HS-5 (cell line): ENCODE measurements at places on chromosomes 1 and 21.

- no peak for DNase-seq
Measured at GRCh38 chr1:161805399-161806197, 39.5 kb downstream of the ATF6 start.

DNA sequence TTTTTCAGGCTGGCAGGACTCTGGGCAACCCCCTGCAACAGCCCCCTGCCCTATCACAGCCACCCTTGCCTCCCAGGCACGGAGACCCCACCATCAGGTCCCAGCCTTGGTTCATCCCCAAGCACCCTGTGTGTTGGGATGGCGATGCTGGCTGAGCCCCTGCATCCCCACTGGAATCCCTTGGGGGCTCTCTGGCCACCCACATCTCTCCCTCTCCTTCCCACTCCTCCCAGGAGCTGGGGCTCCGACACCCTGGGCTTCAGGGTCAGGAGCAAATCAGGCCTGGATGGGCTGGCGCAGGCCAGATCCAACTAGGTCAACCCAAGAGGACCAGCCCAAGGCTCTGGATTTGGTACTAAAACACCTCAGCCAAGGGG lies 25.9 kb downstream of the COL6A1 start:
- no peak for DNase-seq

GRCh38 chr1:167221738-167222610 lies 1.3 kb downstream of the POU2F1 start:
- DNase-seq = peak; percentile 53

- DNase-seq = no peak
Measured at GRCh38 chr1:192527950-192528349, 47.6 kb upstream of the RGS1 start.

GRCh38 chr1:93907718-93908117 lies 1.5 kb downstream of the GCLM start:
- no peak for DNase-seq
